Endothelial cell of umbilical vein (primary cell): ENCODE measurements at places on chromosomes 16 and 17. TPM values are rescaled to one million over a fixed set of nuclear protein-coding genes. Genes with fewer than 3 reads are reported as not detected.

GRCh38 chr16:88393034-88393433 is 10.3 kb downstream of the ZNF469 start:
- DNase-seq = peak; percentile 34

GRCh38 chr16:13110124-13110796 is 208.9 kb downstream of the SHISA9 start:
- DNase-seq = no peak

GRCh38 chr17:56659622-56660021 is 66.1 kb downstream of the NOG start:
- DNase-seq = no peak

HERPUD1 gene
- 101 and 109 TPM in 2 replicates for total RNA-seq

DNA sequence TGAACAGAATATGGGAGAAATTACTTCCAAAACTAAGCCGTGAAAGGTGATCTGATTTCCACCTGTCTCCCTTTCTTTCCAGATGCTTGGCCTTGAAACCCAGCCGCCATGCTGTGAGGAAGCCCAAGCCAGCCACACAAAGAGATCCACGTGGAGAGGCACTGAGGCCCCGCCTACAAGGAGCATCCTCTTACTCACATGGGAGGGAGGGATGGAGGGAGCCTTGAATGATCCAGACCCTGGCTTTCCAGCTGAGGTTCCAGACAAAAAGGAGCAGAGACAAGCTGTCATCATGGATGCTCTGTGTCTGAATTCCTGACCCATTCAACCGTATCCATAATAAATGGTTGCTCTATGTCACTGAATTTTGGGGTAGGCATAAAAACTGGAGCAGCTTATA is 48.9 kb upstream of the HAPSTR1 start:
- DNase-seq = no peak

SLFN5 gene
- total RNA-seq = 15.7 and 24.2 TPM in 2 replicates

CDH13 gene
- 98.5 and 124 TPM in 2 replicates for total RNA-seq

- DNase-seq = no peak
Measured at GRCh38 chr17:58096892-58097291, 13.7 kb downstream of the DYNLL2 start.

GRCh38 chr17:49223517-49224197 is 6.9 kb downstream of the PHOSPHO1 start:
- DNase-seq = no peak

GRCh38 chr16:67657751-67658518 is 2.1 kb downstream of the ACD start:
- DNase-seq = no peak

DNA sequence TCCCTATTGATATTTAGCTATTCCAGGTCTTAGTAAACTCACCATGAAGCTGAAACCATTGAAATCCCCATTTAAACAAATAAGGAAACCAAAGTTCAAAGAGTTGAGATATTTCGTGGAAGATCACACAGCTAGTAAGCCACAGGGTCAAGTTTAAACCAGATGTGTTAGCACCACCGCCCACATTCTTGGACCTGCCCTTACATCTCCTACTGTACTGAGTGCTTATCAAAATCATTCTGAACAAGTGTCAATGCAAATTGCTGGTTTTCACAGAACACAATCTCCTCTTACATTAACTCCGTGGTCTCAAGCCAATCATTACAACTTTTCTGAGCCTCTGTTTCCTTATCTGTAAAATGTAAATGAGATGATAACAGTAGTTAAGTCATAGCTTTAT is 676.2 kb downstream of the CDH11 start:
- no peak for DNase-seq

DNA sequence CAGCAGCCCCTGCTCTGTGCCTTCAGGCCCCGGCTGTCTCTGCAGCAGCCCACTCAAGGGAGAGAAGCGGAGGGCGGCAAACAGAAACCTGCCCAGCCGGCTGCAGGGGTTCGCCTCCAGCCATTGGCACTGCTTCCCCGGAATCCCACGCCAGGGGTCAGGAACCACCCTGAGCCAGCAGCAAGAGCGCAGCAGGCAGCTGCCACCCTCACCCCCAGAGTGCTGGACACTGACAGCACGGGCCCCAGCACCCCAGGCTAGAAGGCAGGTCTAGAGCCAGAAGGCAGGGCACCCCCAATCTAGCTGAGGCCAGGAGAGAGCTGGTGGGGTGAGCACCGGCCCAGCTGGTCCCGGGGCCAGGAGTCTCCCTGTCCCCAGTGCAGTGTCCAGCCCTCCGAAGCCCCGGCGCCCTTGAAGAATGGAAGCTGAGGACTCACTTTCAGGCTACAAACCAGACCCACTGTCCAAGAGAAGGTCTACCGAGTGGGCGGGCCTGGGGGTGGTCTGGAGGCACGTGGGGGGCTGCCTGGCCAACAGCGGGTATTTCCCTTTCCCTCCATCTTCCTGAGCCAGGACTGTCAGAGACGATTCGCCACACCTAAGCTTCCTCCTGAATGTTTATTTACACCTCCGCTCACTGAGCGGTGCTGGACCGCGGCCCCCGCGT is 8.4 kb downstream of the UBALD2 start:
- no peak for DNase-seq

GRCh38 chr16:73037331-73037745 is 10.6 kb downstream of the ZFHX3 start:
- no peak for DNase-seq

NTN1 gene
- total RNA-seq = 0.18 TPM in 2 replicates

GRCh38 chr16:56387396-56387795 is 37.9 kb downstream of the AMFR start:
- no peak for DNase-seq

GRCh38 chr17:82884970-82885353 is 45.1 kb upstream of the ZNF750 start:
- DNase-seq = no peak

DNA sequence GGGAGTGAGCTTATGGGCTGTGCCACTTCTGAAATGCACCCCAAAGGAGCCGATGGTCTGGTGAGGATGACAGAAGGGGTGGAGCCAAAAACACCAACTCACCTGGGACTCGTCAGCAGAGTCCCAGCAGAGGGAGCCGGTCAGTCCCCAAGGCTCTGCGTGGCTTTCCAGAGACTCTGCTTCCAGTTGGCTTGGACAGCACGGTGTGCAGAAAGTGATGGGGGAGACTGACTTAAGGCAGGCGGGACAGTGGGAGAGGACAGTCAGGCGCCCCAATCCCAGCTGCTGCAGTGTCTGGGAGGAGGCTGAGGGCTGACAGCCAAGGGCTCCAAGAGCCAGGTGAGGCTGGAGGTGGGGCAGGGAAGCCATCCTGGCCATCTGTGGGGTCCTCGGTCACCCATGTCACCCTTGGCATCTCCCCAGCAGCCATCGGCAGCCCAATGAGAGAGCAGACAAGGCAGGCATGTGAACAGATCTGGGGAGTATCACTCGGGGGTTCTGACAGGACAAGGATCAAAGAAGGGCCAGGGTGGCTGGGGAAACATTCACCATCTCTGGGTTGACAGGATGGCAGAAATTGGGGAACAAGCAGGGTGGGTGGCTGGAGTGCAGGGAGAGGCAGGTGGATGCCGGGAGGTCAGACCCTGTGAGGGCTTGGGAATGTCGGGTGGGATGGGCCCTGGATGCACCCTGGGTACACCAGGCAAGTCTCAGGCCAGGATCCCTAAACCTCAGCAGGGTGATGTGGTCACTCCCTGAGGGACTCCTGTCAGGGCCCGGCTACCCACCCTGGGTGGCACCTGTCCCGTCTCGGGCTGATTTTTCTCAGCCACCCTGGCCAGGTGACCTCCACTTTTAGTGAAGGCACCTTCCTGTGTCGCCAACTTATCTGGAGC is 8.9 kb upstream of the KRTAP17-1 start:
- no peak for DNase-seq

DNA sequence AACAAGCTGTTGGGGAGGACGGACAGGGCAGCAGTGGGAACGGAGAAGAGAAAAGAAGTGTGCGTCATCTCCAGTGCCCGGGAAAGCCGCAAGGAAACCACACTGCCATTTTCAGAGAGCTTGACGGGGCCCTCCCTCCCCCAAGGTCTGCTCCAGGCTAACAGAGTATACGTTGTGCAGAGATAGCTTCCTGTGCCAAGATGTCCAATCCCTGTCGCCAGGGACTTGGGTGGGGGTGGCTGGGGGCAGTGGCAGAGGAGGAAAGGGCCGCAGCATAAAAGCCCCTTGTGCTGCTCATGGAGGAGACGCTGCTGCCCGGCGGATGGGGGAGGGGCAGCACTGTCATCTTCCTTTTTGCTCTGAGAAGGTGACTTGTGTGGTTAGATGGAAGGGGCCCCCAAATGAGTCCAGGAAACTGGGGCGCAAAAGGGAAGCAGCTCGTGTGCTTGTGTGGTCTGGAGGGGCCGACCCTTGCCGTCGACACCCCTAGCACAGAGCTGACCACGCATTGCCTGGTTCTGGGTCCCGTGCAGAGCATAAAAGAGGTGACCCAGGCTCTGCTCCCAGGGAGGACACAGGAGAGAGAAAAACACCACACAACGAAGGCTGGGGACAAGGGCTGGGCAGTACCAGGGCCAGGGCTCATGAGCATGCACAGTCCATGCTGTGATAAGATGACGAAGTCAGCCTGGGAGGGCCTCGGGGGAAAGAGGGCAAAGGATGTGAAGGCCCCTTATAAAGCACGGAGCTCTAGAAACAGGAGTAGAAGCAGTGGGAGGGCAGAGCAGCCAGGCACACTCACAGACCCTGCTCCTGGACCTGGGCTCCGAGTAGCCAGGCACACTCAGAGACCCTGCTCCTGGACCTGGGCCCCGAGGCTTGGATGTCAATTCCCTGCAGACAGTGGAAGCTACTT is 372.7 kb downstream of the SLC39A11 start:
- no peak for DNase-seq

DNA sequence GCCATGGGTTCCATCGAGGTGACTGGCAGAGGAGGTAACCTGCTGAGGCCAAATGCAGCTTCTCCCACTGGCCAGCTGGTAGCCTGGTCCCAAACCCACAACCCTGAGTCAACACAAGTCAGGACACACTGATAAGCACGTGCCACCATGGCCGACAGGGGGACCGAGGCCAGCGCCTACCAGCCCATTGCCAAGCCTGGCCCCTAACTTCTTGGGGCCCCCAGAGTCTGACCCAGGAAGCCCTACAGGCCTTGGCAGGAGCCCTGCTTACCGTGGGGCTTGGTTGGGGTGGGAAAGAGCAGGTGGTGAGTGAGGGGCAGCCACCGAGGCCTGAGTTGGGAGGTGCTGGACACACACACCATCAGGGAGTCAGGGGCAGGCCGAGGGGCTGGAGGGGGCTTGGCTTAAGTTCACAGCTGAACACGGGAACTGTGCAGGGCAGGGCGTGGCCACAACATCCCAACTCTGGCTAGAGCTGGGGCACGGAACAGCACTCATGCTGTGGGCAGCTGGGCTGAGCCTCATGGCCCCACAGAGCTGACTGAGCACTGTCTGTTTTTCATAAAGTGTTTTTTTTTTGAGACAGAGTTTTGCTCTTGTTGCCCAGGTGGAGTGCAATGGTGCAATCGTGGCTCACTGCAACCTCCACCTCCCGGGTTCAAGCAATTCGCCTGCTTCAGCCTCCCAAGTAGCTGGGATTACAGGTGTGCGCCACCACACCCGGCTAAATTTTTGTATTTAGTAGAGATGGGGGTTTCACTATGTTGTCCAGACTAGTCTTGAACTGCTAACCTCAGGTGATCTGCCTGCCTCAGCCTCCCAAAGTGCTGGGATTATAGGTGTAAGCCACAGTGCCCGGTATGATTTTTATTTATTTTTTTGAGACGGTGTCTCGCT is 5.5 kb downstream of the MRPL28 start:
- no peak for DNase-seq

DNA sequence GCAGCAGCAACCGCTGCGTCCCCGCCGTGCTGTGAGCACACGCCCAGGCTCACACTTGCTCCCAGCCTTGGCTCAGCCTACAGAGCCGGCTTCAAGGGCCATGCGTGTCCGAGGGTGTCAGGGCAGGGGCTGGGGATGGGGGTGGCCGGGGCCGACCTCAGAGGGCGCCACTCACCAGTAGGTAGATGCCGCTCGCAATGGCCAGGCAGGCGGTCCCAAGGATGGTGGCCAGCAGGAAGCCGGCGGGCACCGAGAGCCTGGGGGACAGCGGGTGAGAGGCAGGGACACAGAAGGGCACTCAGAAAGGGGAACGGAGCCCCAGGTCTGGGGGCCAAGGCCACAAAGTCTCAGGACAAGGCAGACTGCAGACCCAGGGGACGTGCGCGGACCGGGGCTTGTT is 4.9 kb downstream of the CYBA start:
- no peak for DNase-seq

DUS1L gene
- total RNA-seq = 90.3 and 92.9 TPM in 2 replicates

CHST5 gene
- 0.29 TPM in 1 of 2 replicates, not detected in the other for total RNA-seq

GRCh38 chr16:10552281-10552680 is 28.1 kb downstream of the EMP2 start:
- no peak for DNase-seq

- DNase-seq = no peak
Measured at GRCh38 chr17:76862494-76862893, 5.7 kb upstream of the MGAT5B start.

- DNase-seq = no peak
Measured at GRCh38 chr17:58918884-58919283, 163.2 kb downstream of the PPM1E start.

WNT3 gene
- total RNA-seq = 2.0 and 2.1 TPM in 2 replicates

DNA sequence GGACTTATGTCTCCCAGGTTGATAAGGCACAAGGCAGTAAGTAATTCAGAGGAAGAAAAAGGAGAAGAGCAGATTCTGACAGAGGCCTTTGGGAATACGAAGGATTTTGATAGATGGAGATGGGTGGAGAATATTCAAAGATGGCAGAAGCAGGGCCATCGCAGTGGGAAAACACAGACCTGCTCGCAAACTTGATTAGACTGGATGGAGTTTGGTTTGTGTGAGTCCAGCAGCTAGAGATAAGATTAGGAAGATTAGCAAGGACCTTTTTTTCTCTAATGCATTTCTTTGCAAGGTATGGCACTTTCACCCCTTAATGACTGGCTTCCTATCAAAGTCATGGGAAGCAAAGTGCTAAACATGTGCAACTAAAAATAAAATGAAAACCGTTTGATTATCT is 196.7 kb downstream of the FTO start:
- DNase-seq = no peak

DNA sequence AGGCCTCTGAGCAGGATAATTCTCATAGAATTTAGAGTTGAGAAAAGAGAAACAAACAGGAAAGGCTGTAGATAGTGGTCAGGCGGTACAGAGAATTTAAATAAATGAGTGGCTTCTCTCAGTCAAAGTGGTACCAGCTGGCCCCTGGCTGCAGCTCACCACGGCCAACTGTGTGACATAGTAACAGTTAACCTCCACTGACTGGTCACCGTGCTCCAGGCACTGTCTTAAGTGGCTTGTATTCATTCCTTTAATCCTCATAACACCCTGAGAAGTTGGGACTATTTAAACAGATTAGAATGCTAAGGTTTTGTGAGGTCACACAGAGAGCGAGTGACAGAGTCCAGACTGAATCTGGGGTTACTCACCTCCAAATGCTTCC is 108.9 kb downstream of the GNAO1 start:
- DNase-seq = no peak

GRCh38 chr17:80904036-80904753 is 87.4 kb upstream of the CHMP6 start:
- no peak for DNase-seq
